ENCODE measurements at places on chromosomes 5 and 9.

DNA sequence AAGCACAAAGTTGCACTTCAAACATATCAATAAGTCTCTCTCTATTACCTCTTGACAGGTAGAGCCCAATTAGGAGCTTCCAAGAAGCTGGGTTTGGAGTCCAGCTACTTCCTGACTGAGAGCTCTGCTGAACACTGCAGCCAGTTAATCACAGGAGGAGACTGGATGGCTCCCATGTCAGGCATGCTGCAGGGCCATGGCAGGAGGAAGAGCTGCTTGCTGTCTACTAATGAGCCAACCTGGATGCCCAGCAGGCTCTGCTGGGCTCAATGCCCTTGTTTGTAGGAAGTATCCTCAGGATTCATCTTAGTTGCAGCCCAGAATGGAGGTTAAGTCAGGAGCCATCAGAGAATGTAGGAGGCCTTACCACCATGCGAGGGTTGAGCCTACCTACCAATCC, 91.9 kb downstream of the TMEM215 start:
- no peak for DNase-seq

- DNase-seq, result no peak
Observed at GRCh38 chr5:138224712-138225111, 11.6 kb upstream of the CDC23 start.

DNA sequence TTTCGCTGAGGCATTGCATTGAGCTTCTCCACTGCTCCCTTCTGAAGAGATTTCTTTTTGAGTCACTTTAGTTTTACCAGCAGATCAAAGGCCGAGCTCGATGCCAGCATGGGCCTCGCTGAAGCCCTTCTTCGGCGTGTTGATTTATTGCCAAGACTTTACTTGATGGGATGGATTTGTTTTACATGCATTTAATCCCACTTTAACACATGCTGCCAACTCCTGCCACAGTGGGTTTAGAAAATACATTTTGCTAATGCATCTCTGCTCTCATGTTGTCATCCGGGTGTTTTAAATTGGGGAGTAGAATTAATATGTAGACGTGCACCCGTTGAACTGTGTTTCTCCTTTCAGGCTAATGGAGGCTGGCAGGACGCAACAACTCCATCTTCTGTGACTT, 218.3 kb downstream of the PBX3 start:
- DNase-seq, result no peak

- no peak for DNase-seq
Observed at GRCh38 chr5:167969998-167970397, 321.4 kb upstream of the WWC1 start.

DNA sequence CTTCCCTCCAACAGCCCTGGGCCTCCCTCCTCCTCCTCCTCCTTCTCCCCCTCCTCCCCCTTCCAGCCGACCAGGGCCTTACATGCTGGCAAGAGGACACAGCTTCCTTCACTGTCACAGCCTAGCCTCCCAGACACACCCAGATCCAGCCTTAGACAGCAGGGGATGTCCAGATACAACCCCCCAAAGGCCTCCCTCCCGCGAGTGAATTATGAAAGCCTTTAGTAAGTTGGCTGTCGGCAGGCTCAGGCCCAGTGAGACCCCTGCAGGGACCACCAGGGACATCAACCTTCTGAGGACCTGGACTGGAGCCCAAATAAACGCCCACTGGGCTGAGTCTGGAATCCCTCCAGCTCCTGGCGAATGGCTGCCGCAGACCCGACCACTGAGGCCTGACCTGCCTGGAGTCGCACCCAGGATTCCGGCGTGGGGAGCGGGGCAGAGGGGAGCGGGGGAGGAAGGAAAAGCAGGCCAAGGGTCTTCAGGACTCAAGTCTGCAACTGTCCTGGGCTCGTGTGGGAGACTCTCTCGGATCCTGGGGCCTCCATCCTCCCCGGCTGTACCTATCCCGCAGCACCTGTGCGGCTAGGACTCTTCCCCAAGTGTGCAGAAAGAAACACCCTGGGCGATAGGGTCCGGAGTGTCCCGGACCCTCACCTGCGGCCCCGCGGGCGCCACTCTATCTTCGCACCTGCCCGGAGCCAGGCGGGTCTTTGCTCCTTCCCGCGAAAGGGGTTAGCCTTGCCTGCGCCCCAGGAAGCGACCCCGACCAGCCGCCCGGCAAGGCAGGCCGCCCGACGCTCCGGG, 705 bp downstream of the SEPTIN8 start:
- DNase-seq, result no peak

GRCh38 chr5:158108177-158108576, 249.2 kb upstream of the CLINT1 start:
- no peak for DNase-seq

- no peak for DNase-seq
Observed at GRCh38 chr9:89658401-89658800, 53.6 kb downstream of the GADD45G start.

DNA sequence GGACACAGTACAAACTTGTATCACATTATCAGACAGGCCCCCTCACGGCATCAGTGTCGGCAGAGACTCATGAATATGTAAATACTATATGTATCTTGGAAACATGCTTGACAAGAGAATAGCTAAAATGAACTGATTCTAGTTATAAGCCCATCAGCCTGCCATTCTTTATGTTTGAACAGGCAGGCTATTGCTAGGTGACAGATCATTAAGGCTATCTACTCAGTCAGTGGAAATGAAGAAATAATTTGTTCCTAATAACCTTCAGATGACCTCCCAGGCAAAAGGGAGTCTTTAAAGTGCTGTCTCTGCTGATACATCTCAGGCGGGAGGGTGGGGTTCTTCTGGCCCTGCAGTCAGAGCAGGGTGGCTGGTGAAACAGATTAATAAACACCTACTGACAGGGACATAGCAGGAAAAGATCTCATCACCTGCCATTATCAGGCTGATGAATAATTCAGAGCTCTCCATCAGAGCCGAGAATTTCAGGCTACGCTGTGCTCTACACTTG, 394.2 kb downstream of the RASEF start:
- no peak for DNase-seq

- no peak for DNase-seq
Observed at GRCh38 chr9:129073404-129073803, 7.5 kb upstream of the DOLPP1 start.

- no peak for DNase-seq
Observed at GRCh38 chr5:171521219-171521633, 101.8 kb downstream of the FGF18 start.

- no peak for DNase-seq
Observed at GRCh38 chr5:16626696-16627264, 10.0 kb upstream of the RETREG1 start.

- DNase-seq, result no peak
Observed at GRCh38 chr9:126516936-126517832, 96.5 kb upstream of the LMX1B start.
